ENCODE measurements at places on chromosomes 12 and 14.

GRCh38 chr14:103540821-103541708, 12.1 kb downstream of the TRMT61A start:
- no peak for DNase-seq

GRCh38 chr12:25056486-25057130, 107.7 kb upstream of the BCAT1 start:
- DNase-seq = no peak

- DNase-seq = no peak
Observed at GRCh38 chr12:20446836-20447235, 78.5 kb downstream of the PDE3A start.

DNA sequence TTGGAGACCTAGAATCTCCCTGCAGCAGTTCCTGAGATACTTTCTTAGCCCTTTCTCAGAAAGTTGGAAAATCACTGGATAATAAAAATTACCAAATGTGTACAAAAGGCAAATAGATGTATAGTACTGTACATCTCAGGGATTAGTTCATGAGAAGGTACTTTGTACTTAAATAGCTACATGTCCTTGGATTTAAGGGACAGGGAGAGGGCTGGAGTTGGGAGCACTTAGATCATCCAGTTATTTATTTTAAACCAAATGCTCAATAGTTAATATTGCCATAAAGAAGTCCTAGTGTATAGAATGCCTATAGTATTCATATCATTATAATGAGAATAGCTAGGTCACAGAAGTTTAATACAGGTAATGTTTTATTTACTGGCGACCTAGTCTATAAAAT, 13.4 kb downstream of the CDKN3 start:
- DNase-seq = no peak

DNA sequence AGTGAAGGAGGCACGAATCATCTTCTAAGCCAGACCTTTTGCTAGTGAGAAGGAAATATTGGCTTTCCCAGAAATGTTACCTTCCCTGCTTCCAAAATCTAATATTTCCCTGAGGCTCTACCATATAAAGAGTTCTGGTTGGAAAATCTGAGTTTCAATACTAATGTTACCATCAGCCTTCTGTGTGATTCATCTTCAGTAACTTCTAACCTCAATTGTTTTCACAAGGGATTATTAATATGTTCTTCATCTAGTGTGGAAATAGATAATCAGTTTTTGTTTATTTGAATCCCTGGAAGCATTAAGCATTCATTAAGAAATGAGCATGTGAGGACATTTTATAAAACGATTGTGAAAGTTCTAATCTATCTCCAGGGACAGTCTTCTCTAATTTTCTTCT, 720.9 kb downstream of the AACS start:
- no peak for DNase-seq

- DNase-seq = no peak
Observed at GRCh38 chr14:86897704-86898513, 1095.1 kb downstream of the GALC start.

- no peak for DNase-seq
Observed at GRCh38 chr14:24436355-24437019, 6.1 kb downstream of the SDR39U1 start.

GRCh38 chr14:96626916-96627315, 124.7 kb downstream of the PAPOLA start:
- no peak for DNase-seq

DNA sequence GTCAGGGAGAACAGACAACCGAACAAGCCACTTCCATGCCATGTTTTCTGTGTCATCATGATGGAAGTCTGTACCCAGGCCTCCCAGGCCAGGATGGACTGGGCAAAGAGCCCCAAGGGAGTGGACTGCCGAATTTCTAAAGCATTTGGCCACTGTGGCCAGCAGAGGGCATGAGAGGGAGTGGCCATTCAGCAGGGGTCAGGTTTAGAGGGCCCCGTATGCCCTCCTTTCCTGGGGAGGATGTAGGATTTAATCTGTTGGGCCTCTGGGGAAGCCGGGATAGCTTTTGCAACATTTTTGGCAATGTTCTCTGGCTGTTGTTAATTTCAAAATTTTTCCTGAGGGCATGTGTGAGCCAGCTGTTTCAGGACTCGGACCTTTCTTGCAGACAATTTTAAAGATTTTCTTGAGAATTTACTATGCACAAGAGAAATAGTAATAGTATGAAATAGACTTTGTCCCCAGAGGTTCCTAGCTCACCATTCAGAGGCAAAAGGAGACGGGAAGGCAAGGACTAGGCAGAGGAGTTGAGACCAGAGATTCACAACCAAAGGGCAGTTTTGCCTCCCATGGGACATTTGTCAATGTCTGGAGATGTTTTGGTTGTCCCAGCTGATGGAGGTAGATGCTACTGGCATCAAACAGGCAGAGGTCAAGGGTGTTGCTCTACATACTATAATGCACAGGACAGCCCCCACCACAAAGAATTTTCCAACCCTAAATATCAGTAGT, 18.0 kb downstream of the ACACB start:
- no peak for DNase-seq

DNA sequence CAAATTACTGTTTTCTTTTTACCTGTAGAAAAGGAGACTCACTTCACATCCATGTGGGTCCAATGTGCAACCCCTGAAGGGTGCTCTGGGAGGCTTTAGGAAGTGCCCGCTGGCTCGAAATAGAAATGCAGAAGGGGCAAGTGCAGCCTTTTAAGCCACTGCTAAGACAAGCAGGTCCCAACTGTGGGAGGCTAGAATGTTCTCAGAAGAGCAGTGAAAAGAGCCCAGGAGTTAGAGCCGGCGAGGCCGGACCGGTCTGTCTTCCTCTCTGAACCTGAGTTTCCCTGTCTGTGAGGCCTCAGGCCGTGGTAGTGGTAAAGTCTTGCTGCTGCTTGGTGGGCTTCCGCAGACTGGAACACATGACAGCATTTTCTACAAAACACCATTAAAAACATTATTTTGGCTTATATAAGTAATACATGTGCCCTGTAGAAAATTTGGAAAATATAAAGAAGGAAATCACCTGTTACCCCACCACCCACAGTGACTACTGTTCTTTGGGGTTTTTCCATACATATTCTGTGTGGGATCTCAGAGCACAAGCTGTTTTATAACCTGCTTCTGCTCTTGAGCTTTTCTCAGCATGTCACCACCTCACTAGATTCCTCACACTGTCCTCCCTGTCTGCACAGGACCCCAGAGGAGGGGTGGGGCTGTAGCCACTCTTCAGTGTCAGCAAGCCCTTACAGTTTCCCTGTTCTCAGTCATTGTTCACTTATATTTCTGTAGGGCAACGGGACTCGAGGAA, 6.0 kb downstream of the CKB start:
- DNase-seq = no peak

DNA sequence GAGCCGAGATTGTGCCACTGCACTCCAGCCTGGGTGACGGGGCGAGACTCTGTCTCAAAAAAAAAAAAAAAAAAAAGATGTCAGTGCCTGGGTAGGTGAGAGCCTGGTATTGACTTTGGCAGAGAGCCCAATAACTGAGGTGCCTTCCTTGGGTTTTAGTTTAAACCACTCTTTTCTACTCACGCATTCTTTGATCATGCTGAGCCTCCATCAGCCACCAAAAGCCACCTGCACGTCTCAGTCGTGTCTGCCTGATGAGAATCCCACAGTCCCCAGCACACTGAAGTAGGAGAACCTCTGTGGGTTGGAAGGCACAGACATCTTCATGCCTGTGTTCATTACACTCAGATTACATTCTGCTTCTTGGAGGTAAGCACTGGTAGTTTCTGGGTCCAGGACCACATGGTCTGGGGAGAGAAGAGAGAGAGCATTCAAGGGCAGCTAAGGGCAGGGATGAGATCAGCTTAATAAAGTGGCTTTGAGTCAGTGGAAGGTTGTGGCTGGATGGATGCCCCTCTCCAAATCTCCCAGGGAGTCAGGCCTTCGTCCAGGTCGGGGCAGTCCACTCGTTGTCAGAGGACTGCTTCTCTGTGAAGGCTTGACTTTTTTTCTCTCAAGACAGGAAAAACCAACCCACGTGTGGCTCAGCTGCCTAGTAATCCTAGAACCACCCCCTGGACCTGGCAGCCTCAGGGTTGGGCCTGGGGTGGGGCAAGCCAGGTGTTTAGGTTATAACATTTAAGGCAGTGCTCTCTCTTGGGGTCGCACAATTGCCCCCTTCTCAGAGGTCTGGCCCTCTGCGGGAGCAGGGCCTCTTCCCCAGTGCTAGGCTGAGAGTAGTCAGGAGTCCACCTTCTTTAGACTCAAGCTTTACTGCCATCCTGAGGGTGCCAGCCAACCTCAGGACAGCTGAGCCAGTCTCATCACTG, 32.6 kb upstream of the MAX start:
- DNase-seq = no peak

- no peak for DNase-seq
Observed at GRCh38 chr14:89564286-89564957, 147.4 kb upstream of the FOXN3 start.

DNA sequence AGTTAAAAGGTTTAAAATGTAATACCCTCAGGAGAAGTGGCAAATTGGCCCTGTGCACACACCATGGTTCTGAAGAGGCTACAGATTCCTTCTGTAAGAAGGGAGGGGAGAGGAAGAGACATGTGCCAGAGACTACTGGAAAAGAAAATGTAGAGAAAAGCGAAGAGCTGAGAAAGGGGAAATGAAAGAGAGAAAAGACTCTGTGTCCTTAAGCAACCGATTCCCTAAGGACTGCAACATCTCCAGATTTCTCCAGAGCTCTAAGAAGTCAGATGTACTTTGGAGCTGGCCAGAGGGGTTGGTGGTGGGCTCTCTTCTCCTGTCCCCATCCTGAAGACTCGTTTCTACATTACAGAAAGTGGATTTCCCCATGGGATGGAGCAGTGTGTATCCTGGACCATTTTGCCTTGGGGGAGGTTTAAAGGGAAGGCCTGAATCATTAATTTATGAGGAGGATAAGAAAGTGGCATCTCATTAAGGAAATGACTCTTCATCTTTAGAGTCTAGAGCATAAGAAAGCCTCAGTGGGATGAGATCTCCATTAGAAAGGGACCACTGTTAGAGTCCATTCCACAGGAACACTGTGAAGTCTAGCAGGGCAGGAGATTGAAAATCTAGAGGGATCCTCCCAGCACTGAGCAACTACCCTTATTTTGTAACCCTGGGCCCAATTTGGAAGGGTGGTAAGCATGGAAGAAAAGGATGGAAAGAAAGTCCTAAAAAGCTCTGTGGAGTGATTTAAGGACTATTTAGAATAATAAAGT, 45.5 kb upstream of the FUT8 start:
- DNase-seq = no peak

- DNase-seq = no peak
Observed at GRCh38 chr12:96197503-96198272, 3.5 kb downstream of the ELK3 start.

- no peak for DNase-seq
Observed at GRCh38 chr14:33056213-33056612, 117.5 kb downstream of the NPAS3 start.

DNA sequence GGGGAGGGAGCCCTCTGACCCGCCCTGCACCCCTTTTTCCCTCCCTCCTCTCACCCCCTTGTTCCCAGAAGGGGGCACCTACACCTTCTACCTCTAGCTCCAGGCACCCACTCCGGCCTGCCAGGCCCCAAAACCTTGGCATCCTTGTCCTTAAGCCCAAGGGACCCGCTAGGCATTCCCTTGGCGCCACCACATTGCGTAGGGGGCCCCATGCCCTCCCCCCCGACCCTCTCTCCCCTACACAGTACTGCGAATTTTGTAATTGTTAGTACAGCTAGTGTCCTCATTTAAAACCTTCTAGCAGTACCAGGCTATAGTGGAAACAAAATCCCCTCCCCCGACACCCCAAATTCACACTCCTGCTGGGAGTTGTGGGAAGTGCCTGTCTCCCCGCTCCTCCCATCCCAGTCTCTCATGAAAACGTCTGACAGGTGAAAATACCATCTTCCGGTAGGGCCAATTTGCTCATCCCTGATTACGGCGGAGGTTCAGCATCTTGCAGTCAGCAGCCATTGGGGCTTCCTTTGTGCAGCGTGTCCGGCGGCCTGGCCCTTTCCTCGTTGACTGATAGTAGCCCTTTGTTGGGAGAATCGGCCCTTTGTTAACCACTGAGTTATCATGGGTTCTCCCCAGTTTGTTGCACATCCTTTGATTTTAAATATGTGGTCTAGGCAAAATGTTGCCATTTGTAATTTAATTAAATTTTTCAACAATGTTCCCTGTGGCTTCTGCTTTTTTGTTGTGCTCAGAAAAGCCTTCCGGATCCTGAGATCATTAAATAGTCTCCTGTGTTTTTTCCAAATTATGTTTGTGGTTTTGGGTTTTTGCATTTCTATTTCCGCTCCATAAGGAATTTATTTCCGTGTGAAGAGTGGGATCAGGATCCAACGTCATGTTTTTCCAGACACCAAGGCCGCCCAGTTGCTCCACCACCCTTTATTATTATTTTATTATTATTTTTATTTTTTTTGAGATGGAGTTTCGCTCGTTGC, 7.9 kb upstream of the CEP170B start:
- no peak for DNase-seq

DNA sequence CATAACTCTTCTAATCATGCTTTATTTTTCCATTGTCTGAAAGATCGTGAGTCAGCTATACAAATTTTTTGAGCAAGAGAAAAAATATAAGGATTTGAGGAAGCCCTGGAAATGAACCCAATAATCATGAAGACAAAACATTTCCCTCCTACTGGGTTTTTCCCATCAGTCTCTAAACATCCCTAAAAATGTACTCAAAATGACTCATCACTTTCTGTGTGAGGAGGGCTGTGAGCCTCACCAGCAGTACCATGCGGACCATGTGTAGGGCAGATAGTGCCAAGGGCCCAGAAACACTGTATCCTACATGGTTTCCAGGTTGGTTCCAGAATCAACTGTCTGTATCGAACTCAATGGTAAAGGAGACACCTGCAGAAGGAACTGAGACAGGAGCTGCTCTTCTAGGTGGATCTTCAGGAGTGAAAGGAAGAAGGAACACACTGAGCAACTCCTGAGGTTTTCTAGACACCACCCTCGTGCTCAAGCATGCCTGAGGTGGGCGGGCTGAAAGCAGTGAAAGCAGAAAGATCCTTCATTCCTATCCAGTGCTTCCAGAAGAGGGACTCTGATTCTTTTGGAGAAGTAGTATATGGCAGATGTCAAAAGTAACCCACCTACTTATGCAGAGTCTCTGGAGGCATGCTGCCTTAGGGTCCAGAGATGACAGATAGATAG, 48.6 kb upstream of the RHOJ start:
- DNase-seq = no peak

DNA sequence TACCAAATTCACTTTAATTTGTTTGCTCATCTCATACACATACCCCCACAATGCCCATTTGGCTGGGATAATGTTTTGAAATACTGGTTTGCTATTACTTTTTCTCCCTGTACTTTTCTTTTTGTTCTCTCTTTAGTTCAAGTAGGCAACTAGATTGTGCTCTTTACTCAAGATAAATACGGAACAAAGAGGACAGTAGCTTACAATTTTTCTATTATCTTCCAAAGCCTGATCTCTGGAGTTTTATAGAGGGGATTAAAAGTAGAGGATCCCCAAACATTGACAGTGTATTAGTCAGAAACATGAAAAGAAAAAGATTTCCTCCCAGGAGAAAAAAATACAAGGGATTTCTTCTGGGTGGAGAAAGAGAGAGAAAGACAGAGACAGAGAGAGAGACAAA, 102.1 kb upstream of the FSCB start:
- DNase-seq = no peak

GRCh38 chr12:11767798-11768197, 118.3 kb downstream of the ETV6 start:
- no peak for DNase-seq

DNA sequence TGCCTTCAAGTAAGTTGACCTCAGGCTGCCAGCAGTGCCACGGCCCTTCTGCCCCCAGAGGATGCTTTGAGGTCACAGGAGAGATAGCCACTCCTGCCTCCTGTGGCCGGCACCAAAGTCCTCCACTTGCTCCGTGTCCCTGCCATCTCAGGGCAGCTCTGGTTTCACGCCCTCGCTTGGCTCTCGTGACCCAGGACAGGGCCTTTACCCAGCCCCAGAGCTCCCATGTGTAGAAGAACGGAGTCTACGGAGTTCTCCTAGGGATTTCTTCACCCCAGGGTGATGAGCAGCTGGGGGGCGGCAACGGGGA, 178.1 kb downstream of the ADGRD1 start:
- no peak for DNase-seq
